ENCODE measurements at places on chromosomes 2 and 18.

DNA sequence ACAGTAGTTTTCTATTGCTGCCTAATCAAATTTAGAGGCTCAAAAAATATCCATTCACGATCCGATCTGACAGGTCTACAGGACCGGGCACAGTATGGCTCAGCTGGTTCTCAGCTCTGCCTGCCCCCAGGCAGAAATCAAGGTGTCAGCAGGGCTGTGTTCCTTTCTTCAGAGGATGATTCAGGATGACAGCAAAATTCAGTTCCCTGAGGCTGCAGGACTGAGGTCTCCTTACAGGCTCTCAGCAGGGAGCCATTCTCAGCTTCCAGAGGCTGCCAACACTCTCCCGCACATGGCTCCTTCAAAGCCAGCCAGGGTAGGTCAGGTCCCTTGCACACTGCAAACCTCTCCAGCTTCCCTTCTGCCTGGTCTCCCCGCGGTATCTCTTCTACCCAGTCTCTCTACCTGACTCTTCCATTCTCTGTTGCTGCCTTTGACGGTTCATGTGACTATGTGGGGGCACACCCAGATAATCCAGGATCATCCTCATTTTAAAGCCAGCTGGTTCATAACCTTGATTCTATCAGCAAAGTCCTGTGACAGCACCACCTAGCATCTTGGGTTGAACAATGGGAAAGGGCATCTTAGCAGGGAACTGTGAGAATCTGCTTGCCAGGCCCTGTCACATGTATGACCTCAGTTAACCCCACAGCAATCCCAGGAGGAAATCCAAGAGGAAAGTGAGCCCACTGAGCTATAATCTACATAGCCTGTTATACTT, 50.4 kb downstream of the UXS1 start:
- no peak for DNase-seq

- DNase-seq = no peak
These were observed 360.8 kb downstream of the SOCS6 start for GRCh38 chr18:70649683-70650082.

GRCh38 chr18:48813321-48813720, 137.4 kb downstream of the SMAD7 start:
- DNase-seq = no peak

DNA sequence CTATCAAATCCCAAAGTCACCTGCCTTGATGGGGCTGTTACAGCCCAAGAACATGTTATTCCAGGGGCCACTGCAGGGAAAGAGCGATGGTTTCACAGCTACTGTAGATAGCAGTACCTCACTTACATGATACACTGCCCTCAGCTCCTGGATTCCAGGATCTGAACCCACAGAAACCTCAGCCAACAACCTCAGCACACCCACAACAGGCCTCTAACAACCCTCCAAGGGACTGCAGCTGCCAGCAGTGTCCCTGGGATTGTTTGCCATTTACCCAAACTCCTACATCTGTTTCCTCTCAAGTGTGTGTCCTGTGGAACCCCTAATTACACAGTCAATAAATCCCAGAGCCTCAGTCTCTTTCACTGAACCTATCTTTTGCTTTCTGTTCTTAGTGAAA, 28.2 kb downstream of the OSBPL1A start:
- no peak for DNase-seq

- DNase-seq = no peak
These were observed 86.6 kb upstream of the APCDD1 start for GRCh38 chr18:10367836-10368235.

Measured in stimulated activated CD8-positive, alpha-beta memory T cell treated with anti-CD3 and anti-CD28 coated beads, Interleukin-15, amount 100 ng/mL, for 24 hours (primary cell).